Stimulated activated CD4-positive, alpha-beta T cell treated with anti-CD3 and anti-CD28 coated beads, Interleukin-12 subunit alpha, Interleukin-12 subunit beta, amount 100 ng/mL, for 24 hours (primary cell): ENCODE measurements at places on chromosomes 5 and 9.

DNA sequence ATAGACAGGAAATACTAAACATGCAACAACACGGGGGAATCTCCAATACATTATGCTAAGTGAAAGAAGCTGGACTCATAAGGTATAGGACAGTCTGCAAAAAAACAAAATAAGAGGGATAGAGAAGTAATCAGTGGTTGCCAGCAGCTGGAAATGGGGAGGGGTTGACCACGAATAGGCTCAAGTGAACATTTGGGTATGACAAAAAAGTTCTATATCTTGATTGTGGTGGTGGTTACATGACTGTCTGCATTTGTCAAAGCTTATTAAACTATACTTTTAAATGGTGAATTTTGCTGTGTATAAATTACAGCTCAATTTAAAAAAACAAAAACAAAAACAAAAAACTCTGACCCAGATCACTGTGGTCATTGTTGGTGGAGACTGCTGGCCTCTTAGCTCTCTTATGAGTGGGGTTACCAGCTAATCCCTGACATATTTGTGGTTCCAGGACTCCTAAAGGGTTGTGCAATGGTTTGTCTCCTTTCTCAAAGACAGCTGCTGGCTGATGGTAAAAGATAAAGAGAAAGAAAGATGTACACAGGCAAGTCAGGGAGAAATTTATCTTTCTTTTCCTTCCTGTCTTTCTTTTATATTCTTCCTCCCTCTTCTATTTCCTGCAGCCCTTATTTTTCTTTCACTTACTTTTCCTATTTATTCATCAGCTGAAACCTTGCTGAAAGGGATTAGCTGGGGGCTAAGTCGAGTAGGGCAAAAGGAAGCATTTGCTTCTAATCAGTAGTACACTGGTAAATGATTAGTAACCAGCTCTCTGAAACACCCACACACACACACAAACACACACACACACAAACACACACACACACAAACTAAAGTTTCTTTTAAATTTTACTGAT lies 42.6 kb upstream of the APC start:
- DNase-seq = no peak

GRCh38 chr5:35862126-35862525 lies 5.4 kb downstream of the IL7R start:
- DNase-seq = no peak

- DNase-seq = no peak
Measured at GRCh38 chr5:38258319-38259061, at the start of gene EGFLAM. TSS of gene EGFLAM (plus strand) at chr5:38258559. CDS start at chr5:38258755, 196 bp downstream.

GRCh38 chr5:172044631-172045314 lies 38.3 kb upstream of the FBXW11 start:
- no peak for DNase-seq

GRCh38 chr9:21023861-21024260 lies 7.6 kb downstream of the HACD4 start:
- no peak for DNase-seq

DNA sequence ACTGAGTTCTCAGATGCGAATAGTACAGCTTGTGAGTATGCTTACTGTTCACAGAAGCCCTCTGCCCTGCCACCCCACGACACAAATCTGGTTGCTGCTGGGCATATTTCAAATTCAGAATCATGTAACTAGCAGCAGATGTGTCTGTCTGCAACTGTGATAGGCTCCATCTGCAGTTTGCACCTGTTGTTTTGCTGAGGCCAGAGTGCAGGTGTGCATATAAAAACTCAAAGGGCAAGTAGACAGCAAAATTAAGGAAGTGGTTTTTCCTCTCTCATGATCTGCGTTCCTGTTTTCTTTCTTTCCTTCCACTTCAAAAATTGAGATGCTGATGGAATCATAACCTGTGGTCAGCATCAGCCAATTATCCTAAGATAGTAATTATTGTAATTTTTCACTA lies 1000.5 kb downstream of the PTPRD start:
- no peak for DNase-seq
